ENCODE measurements at places on chromosomes 5 and 9.

DNA sequence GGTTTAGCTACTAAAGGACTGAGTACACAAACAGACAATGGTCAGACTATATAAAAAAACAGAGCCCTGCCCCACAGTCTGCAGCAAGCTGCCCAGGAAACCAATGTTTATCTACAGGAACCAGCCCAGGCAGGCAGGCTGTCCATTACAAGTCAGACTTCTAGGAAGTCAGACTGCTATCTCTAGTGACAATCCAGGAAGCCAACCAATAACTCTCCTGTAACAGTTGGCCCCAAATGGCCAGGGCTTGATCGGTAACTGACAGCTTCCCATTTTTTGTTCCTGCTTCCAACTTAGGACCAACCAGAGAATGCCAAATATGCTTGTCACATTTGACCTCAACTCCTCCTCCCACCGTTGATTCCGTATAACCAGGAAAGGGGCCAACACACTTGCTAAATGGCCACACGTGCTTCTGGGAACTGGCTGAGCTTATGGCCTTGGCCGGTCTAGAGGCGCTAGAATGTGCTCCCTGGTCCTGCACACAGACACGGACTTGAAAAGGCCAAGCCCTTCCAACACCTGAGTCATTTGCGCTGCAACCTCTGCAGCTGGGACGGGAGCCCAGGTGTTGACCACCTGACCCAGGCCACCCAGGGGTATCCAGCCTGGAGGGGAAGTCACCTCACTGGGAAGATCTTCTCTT is 79.6 kb upstream of the CDK20 start:
- DNase-seq = no peak

- DNase-seq = no peak
Observed at GRCh38 chr5:150241298-150242160, 48.0 kb downstream of the CAMK2A start.

GRCh38 chr9:128607642-128608350 is 48.9 kb downstream of the DYNC2I2 start:
- DNase-seq = no peak

DNA sequence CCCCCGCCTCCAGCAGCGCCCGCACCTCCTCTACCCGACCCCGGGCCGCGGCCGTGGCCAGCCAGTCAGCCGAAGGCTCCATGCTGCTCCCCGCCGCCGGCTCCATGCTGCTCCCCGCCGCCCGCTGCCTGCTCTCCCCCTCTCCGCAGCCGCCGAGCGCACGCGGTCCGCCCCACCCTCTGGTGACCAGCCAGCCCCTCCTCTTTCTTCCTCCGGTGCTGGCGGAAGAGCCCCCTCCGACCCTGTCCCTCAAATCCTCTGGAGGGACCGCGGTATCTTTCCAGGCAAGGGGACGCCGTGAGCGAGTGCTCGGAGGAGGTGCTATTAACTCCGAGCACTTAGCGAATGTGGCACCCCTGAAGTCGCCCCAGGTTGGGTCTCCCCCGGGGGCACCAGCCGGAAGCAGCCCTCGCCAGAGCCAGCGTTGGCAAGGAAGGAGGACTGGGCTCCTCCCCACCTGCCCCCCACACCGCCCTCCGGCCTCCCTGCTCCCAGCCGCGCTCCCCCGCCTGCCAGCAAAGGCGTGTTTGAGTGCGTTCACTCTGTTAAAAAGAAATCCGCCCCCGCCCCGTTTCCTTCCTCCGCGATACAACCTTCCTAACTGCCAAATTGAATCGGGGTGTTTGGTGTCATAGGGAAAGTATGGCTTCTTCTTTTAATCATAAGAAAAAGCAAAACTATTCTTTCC is 19.3 kb downstream of the CDKN2A start:
- DNase-seq = peak; percentile 29

- DNase-seq = no peak
Observed at GRCh38 chr5:129938077-129938476, 33.8 kb downstream of the CHSY3 start.

DNA sequence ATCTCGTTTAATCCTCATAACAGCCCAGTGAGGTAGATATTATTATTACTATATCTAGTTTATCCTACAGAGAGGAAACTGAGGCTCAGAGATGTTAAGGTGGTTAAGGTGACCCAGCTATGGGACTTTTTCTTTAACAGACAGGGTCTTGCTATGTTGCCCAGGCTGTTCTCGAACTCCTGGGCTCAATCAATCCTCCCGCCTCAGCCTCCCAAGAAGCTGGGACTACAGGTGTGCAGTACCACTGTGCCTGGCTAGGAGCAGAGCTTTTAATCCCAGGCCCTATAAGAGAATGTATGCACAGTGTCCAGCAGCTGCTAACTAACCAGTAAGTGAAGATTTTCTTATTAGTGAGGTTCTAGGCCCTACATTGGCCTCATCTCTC is 62.4 kb downstream of the PCDH1 start:
- DNase-seq = no peak

DNA sequence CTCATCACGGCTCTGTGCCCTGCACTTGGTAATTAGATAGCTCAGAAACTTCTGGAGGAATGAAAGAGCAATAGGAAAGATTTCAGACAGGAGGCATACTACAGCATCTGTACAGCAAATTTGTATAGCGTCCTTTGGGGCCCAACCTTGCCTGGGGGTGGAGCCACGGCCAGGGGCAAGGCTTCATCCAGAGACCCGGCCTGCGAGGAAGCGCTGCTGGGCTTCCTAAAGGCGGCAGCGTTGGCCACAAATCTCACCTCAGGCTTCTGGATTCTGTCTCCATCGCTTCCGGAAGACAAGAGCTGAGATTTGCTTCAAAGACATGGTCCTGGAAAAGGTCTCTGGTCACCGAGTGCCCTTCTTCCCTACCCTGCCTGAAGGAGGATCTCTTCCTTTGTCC is 12.2 kb upstream of the SPATA31D1 start:
- no peak for DNase-seq

- DNase-seq = no peak
Observed at GRCh38 chr5:59569608-59570334, 323.8 kb downstream of the PDE4D start.

GRCh38 chr9:99008203-99008602 is 64.5 kb downstream of the COL15A1 start:
- no peak for DNase-seq

DNA sequence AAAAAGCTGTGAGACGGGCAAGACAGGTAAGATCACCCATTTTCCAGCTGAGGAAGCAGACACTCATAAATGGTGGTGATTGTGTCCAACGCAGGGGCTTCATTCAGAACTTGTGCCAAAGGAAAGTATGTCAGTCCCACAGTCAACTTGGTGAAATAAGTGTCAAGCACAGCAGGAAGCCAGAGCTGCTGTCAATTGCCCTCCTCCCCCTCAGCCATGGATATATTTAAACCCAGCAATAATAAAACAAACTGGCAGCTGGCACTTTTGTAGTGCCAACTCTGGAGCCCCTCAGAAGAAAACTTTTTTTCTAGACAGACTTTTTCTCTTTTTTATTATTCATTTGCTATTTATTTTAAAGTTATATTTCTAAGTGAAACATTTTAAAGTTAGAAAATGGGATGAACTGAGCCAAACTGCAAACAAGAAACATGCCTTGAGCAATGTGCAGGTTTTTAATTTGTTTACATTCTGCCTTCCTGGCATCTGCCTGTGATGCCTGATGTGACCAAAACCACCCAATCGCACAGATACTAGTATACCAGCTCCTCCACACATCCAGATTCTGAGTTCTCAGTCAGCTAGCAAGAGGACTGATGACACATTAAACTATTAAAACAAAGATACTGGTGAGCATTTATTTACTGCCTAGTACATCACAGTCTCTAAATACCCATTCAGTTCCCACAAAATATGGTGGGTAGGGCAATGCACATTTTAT is 17.0 kb downstream of the DMAC1 start:
- DNase-seq = no peak

DNA sequence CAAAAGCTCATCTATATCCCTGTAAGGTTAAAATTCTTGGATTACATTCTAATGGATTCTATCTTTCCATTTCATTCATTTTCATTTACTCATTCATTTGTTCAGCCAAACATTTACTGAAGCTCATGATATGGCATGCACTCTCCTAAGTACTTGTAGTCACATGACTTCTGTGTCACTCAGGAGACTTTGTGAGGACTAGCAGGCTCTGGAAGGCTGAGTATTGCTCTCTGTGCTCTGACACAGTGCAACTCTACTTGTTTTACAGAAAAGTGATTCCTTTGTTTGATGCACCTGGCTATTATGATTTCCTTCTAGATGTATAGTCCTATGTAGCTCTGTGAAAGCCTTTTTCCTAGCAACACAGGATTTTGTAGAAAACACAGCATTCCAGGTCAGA is 53.0 kb downstream of the YIPF5 start:
- no peak for DNase-seq

- no peak for DNase-seq
Observed at GRCh38 chr5:991472-992267, 16.9 kb upstream of the NKD2 start.

DNA sequence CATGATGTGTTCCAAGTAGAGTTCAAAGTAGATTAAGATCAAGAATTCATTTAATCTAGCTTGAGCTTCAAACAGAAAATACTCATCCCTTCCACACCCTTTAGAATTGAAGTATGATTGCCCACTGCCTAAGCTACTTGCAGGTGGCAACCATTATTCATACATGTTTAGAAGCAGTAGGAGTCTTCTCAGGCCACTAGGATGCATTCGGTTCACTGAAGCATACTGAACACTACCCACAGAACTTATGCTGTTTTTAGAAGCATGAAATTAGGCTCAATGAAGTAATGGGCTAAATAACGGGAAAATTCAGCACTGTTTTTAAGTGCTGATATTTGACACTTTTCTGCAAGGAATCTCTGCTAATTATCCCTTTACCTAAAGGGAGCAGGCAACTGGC is 263.4 kb downstream of the DEPDC1B start:
- DNase-seq = no peak

DNA sequence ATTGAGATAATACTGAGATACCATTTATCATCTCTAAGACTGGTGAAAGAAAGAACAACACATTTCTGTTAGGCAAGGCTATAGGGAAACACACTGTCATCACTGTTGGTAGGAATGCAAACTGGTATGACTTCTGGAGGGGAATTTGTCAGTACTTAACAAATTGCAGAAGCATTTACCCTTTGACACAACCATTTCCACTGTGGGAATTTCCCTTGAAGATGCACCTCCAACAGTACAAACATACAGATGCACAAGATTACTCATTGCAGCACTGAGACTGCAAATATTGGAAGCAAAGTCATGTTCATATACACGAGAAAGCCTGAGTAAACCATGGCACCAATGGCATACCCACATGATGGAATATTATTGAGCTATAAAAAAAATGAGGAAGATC is 17.6 kb downstream of the GM2A start:
- no peak for DNase-seq

DNA sequence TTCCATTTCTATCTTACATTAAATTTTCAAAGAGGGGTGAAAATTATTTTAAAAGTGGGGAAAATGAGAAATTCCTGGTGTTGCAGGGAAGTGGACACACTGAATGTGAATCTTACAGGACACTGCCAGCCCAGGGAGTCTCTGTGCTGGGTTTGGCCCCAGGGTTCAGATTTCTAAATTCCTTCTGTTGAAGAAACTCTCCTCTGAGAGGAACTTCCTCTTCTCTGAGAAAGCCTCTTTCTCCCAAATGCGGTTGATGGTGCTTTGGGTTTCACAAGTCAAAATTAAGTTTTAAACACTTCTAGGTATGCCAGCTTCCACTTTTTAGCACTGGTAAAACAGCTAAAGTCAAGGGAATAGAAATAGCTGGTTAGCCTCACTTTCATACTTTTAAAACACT is 317.9 kb upstream of the ITGA1 start:
- DNase-seq = no peak

- DNase-seq = no peak
Observed at GRCh38 chr5:158538506-158539074, 561.1 kb downstream of the EBF1 start.

DNA sequence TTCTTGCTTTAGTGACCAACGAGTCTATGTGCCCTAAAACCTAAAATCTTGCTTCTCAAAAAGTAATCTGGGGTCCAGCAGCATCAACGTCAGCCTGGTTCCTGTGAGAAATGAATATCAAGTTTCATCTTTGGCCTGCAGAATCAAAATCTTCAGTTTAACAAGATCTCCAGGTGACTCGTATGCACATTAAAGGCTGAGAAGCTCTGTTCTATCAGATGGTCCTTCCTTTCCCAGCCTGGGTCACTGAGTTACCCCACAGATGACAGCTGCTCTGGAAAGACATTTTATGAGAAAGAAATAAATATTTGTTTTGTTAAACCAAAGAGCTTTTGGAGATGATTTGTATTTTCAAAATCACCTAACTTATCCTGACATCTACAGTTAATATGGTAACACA is 75.8 kb downstream of the ADAMTSL1 start:
- DNase-seq = no peak

- DNase-seq = no peak
Observed at GRCh38 chr5:92527311-92528078, 1053.5 kb downstream of the NR2F1-AS1 start.

GRCh38 chr9:134991808-134992754 is 74.4 kb upstream of the FCN1 start:
- DNase-seq = no peak

- no peak for DNase-seq
Observed at GRCh38 chr5:148565148-148565547, 89.2 kb downstream of the HTR4 start.

- peak; percentile 52 for DNase-seq
Observed at GRCh38 chr9:136170006-136170901, 34.7 kb downstream of the LHX3 start.

DNA sequence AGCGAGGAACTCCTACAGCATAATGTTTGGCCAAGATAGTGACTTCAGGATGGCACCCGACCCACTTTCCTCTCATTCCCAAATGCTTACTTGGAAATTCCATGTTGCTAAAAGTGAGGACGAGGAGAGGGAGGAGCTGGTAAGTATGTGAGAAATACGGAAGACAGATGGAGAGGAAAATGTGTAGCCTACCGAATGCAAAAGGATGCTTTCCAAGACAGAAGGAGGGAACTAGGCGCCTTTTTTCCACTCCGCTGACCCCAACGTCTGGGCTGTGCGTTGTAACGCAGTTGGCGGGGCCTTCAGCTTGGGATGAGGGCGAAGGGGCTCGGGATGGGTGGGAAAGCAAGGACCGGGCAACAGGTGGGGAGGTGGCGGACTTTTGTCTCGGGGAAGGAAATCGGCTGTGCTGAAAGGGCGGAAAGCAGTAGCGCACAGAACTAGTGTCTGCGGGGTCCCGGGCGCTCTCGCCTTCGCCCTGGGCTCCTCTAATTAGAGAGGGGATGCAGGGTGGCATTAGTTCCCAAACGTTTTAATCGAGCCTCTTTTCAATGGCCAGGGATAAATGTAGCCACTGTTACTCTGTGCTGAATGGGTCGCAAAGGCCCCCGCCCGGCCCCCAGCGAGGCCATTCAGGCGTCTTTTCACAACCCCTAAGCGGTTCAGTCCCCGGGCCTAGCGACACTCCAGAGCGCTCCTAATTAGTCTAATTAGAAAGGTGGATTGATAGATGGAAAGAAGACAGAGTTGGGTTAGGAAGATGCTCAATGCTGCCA is 12.6 kb downstream of the FOXD1 start:
- no peak for DNase-seq

Data from T-helper 9 cell (primary cell).